ENCODE measurements at places on chromosomes 16 and 17.
A peak's percentile ranks its signal among the peaks of the same experiment; 100 is the strongest.

DNA sequence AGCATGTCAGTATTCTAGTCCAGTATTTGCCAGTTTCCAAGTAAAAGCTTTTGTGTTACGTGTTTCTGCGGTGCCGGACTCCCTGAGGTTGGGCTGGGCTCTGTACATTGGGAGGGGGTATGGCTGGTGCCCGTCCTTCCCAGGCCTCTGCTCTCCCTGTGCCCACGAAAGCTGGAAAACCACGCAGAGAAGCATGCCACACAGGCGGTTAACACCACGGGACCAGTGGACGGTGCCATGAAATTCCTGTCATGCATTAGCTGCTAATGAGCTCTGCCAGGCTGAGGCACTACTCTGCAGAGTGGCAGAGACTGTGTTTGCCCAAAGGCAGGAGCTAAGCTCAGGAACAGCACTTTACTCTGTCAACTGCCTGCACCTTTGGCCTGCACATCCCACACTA lies 8.1 kb downstream of the SMIM5 start:
- no peak for DNase-seq

DNA sequence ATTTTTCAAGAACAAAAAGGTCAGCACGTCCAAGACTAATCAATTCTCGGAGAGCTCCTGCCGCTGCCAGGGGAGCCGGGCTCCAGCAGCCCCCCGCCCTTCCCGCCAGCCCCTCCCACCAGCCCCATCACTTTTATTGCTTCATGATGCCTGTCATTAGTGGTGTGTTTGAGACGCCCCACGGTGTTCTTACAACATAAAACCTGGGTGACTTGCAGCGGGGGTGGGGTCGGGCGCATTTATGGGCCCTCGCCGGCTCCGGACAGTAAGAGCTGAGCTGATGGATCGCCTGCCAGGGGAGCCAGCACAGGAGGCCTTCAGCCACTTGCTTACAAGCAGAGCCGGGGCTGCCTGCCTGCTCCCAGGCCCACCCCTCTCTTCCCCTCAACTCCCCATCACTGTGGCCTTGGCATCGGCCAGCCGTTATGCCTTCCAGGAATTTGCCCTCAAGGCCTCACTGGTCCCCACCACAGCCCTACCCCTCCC lies 82.9 kb upstream of the CBX4 start:
- no peak for DNase-seq

DNA sequence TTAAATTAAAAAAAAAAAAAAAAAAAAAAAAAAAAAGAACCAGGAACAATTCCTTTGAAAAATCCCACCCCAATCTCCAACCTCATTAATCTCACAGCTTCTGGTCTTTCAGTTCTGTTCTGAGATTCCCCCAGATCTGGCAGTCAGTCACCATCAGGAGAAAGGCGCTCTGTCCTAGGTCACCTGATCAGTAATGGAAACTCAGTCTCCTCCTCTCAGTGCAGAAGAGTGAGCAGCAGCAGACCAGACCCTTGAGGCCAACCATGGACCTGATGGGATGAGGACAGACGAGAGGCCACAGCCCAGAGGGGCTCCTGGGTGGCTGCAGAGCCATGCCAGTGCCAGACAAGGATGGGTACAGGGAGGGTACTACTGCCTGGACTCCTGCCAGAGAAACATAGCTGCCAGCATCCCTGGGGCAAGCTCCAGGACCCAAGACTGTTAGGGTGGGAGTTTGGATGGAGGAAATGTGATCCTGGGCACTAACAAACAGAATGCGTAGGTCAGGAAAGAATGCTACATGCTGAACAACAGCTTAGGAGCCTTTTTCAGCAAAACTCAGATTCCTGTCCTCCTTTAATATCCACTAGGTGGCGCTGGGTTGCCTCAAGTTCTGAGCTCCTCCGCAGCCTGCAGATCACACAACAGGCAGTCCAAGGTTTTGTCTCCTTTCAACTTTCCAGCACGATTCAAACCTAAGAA lies 28.7 kb downstream of the MPG start:
- DNase-seq: peak; percentile 59

- no peak for DNase-seq
Observed at GRCh38 chr17:57332501-57332900, 76.2 kb downstream of the MSI2 start.

DNA sequence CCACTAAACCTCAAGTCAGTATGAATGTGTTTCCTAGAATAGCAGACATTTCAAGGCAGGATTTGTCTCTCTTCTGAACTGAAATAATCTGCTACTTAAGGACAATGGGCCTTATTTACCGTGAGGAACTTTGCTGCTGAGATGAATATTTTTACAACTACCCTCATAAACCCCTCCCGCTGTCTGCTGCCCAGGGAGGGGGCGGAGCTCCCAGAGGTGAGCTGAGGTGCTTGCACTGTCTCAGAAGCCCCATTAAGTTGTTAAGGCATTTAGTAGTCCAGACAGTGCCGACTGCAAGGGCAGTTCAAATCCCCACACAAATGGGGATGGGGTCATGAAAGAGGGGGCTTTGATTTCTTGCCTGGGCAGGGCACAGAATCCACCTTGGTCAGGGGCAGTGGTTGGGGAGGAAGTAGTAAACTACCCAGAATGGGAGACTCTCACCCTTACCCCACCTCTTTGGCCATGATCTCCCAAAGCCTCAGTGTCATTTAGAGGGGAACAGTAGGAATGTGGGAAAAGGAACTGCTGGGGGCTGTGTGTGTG lies 19.2 kb downstream of the HNF1B start:
- no peak for DNase-seq

DNA sequence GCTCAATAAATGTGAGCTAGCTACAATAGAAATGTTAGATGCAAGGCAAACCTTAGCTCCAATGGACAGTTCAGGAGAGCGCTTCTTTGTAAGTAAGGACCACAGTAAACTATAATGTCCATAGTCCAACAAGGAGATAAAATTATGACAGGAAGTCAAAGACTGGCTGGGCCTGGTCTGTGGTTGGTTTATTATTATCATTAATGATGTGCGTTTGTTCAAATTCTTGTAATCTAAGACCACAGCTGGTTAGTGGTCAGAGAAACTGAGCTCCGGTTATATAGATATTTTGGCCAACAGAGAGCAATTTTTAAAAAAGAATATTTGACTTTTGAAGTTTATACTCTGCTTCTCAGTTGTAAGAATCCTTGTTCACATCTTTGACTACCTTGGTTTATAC lies 4.7 kb upstream of the CMTM2 start:
- DNase-seq: no peak

- DNase-seq: no peak
Observed at GRCh38 chr17:48723423-48724250, 652 bp downstream of the PRAC2 start.

DNA sequence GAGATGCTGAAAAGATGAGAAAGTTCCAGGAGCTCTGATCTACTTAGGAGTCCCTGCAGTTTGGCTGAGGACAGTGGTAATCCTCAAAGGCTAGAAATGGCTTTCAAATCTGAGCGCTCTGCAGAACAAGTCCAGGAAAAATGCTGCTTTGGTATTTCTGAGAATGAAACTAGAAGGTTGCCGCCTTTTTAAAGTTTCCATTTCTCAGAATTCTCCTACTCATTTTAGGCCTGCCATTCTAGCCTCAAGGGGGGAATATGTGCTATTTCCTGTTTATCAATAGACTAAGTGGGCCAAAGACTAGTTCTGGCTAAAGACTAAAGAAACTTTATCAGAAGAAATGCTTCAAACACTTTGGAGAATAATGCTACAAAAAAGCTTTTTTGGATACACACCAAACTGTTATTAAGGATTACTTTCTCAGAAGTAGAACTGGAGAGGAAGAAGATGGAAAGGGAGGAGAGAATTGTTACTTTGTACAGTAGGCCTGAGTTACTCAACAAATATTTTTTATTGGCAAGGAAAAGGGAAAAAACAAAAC lies at the start of gene SLFN12L:
Gene SLFN12L, minus strand, starts transcription at position 78 of the 541 bp plus-strand sequence. CDS start 15,314 bp downstream, outside the sequence.
- no peak for DNase-seq

DNA sequence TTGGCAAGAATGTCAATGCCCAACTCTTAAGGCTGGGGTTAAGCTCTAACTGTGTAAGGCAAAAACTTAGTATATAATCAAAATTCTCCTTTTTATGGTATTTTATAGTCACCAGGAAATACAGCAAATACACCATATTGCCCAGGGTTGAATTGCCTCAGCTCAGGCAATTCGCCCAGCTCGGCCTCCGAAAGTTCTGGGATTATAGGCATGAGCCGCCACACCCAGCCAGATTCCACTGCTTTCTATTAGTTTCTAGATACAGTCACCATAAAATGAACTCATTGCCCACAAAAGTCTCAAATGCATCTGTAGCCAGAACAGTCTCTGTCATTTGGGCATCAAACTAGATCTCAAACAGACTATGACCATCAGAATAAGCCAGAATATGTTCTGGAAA lies 238.7 kb upstream of the TOX3 start:
- DNase-seq: no peak

DNA sequence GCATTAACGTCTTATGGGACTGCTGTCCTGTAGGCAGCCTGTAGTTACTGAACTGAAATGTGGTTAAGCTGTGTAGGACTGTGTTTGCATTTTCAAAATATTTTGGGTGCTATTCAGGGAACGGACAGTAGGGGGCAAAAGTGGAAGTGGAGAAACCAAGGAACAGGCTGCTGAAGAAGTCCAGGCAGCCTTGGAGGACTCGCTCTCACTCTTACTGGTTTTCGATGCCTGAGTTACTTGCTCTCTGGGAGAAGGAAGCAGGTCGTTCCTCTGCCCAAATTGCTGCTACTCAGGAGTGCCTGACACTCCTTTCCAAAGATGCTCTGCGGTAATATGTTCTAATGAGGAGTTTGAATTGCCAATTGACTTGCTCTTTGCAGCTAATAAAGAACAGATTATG lies 64.5 kb upstream of the RBFOX1 start:
- DNase-seq: no peak

DNA sequence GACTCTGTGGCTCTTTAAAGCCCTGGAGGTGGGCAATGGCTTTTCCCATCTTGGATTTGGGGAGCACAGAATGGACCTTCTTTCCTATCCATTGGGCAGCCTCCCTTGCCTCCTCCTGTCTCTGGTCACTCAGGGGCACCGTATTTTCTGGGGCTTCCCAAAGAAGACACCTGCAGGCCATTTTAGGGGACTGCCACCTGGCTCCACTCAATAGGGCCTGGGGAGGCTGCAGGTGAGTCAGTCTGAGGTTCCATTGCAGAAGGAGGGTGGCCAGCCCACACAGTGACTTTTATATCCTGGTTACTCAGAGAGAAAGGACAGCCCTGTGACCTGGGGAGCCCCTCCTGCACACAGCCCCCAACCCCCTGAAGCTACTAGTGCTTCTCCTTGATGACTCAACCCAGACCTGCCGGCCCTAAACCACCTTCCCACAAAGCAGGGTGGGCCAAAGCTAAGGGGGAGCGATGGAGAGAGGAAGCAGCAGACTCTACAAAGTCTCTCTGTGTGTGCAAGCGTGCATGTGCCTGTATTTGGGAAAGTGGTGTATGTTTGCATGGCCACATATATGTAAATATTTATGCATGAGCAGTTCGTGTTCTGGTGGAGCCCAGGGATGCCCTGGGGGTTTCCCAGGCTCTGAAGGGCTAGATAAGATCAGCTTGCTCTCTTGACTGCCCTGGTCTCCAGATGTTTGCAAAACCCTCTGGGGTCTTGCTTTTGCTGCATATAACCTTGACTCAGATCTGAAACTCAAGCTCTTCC lies 5.0 kb downstream of the CX3CL1 start:
- DNase-seq: no peak

DNA sequence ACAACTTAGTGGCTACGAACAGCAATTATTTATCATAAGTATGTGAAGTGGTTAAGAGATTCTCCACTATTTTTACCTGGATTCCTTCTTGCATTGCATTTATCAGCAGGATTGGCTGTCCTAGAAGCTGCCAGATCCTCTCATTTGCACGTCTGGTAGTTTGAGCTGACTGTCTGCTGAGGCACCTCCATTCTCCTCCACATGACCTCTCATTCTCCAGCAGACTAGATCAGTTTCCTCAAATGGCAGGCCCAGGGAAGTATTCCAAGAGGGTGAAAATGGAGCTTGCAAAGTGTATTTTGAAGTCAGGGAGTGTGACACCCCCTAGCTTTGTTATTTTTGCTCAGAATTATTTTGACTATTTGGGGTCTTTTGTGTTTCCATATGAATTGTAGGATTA lies 870.1 kb downstream of the CDH11 start:
- no peak for DNase-seq

- no peak for DNase-seq
Observed at GRCh38 chr17:81484195-81484979, 28.2 kb downstream of the ACTG1 start.

GRCh38 chr17:66425756-66426396 lies 123.5 kb downstream of the PRKCA start:
- no peak for DNase-seq

DNA sequence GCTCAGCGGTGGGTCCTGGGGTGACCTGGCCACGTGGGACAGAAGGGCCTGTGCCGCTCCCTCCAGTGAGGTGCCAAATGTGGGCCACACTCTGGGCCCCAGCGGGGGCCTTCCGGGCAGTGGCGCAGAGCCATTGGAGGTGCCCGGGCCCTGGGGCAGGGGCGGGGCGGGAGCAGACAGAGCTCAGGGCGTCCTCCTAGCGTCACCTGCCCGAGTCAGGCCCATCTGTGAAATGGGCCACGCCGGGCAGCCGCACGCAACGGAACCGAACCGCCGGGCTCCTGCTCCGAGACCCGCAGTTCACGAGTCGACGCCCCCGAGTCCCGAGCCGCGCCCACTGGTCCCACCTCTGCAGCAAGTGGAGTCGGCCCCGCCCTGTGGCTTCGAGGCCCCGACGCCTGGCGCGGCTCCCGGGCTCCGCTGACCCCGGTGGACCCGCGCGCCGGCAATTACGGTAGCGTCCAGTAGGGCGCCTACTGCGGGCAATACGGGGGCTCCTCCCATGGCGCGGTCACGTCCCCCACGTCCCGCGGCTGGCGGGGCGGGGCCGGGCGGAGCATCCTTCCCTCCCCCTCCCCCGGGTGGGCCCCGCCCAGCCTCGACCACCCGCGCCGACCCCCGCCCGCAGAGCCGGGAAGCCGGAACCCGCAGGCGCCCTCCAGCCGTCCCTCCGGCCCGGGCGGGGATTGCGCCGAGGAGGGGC lies 1.9 kb downstream of the SLC16A3 start:
- no peak for DNase-seq

GRCh38 chr16:86550281-86550680 lies 4.8 kb downstream of the MTHFSD start:
- DNase-seq: no peak

Measured in non-pigmented ciliary epithelial cell (primary cell).